ENCODE measurements at places on chromosomes 5 and 9.

DNA sequence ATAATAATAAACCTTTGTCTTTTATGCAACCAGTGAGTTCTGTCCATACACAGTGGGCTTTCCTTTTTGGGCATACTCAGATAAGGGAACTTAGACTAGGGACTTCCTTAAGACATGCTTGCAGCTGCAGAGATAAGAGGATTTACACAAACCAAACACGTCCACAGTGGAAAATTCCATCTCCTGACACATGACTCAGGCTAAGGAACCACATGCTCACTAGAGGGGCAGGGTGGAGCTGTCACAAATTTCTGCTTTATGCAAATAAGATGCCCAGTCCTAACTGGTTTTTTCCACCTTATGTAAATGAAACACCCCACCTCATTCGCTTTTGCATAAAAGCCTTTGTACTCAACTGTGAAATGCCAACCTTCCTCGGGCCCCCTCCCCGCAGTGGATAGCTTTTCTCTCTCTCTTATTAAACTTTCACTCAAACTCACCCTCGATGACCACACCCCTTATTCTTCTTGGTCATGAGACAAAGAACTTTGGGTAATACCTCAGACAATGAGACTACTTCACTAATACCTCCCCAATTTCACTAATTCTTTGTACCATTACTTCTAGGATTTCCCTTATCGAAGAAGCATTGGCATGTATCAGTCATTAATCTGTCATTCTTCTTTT, 170.3 kb upstream of the FTMT start:
- DNase-seq: peak; percentile 15

DNA sequence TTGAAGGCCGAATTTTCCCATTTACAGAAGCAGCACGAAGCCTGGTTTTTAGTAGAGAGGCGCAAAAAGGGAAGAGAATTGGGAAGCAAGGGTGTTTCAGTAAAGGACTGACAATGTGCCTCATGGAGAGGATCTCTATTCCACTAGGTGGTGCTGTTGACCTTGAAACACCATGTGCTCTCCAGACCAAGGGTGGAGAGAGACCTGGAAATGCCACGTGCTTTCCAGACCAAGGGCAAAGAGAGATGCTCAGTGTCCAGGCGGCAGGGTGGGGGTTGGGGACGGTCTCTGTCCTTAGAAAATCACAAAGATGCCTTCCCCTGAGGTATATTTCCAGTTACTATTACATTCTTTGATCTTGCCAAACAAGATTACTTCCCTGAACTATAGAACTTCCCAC, 425.3 kb downstream of the CSNK1G3 start:
- peak; percentile 46 for DNase-seq

- no peak for DNase-seq
Measured at GRCh38 chr9:123825342-123826060, 104.4 kb downstream of the DENND1A start.

GRCh38 chr9:114855488-114855887, 49.6 kb upstream of the TNFSF15 start:
- DNase-seq: no peak

GRCh38 chr5:14041528-14042192, 97.2 kb upstream of the DNAH5 start:
- no peak for DNase-seq

GRCh38 chr5:74465724-74466123, 174.8 kb downstream of the ENC1 start:
- no peak for DNase-seq

- DNase-seq: no peak
Measured at GRCh38 chr5:83488821-83489220, 17.3 kb downstream of the VCAN start.

DNA sequence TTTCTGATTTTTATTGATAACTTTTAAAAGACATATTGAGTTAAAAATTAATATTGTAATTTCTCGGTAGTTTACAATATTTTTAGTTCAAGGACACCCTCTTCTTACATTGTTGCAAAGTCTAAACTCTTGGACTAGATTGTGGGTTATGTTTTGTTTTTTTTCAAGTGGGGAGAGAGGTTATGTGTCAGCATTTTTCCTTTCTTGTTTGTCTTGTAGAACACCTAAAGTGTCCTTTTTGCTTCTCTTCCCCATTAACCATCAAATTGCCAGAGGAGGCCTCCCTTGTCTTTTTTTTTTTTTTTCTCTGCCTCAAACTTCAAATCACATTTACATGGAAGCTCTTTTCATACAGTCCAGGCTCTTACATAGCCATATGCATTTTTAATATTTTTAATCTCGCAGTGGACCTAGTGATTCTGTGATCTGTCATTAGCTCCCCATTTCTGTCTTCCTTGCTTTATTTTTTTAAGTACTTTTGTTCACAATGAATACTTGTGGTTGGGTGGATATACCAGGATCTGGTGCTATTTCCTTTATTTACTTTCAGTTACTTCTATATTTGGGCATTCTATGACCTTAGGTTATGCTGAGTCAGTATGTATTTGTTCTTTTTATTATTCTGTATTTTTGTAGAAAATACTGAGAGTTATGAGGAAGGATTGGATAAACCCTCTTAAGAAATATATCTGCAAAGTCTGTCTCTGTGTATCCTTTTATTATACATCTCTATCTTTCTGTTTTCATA, 2280.6 kb upstream of the ACO1 start:
- no peak for DNase-seq

GRCh38 chr5:123180676-123181393, 91.8 kb downstream of the PRDM6 start:
- DNase-seq: no peak

- DNase-seq: no peak
Measured at GRCh38 chr5:6754766-6755165, 41.5 kb downstream of the TENT4A start.

- peak; percentile 49 for DNase-seq
Measured at GRCh38 chr9:37034305-37034937, 353 bp upstream of the PAX5 start.

DNA sequence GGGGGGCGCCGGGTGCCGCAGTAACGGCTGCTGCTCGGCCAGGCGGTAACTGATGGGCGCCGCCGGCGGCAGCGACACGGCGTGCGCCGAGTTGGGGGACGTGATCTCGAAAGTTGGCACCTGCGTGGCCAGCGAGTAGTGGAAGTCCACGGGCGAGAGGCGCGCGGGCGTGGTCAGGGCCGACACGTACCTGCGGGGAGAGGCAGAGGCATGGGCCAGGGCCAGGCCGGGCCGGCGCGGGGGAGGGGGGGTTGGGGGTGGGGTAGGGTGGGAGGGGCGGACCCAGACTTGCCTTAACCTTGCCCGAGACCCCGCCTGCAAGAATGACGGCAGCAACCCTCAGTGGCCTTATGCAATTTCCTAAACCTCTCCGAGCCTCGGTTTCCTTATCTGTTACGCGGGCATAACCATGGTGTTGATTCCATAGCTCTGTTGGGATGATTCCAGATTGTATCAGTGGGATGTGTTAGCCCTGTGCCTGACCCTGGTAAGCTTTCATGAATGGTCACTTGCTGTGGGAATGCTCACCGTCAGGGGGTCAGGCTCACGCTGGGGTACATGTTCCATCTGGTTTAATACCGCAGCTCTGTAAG, 53.0 kb downstream of the PSD2 start:
- no peak for DNase-seq

DNA sequence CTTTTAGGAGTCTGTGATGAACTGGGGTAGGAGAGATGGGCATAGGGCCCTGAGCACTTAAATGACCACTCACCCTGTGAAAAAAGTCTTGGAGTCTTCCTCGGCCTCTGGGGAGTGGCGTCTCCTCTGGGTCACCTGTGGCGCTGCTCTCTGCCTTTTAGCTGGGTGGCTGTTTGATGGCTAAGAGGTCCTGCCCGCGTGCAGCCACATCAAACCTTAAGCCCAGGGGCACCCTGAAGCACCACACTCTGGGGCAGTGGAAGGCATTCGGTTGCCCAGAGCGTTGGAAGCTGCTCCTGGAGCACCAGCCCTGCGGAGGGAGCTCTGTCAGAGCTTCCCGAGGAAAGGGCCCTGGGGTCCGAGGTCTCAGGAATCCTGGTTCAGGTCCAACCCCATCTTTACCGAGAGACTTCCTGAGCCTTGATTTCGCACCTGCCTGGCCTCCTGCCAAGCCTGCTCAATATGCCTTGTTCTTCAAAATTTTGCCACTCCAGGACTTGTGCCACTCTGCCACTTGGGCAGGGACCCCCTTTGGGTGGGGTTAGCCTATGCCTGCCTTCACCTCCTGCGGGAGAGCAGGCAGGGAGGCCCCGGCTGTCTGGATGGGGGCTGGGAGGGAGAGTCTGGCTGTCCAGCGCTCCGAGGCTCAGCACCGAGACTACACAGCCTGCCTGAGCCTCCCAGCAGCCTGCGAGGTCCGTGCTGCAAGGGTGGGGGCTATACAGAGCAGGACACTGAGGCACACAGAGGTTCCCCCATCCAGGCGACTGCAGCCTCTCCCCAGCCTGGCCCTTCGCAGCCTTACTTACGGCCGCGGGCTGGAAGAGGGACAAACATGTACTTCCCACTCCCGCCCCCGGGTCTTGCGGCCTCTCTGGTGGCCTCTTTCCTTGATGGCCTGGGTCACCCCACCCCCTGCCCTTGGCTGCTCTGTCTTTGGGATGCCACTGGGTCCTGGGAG, 63.4 kb upstream of the RNU6ATAC start:
- no peak for DNase-seq

GRCh38 chr9:78439866-78440830, 143.2 kb downstream of the PSAT1 start:
- peak; percentile 14 for DNase-seq

Measured in Kasumi-1 (cell line).